Motor neuron (in vitro differentiated cells): ENCODE measurements at places on chromosomes 1 and 21. TPM values are rescaled to one million over a fixed set of nuclear protein-coding genes. Genes with fewer than 3 reads are reported as not detected.

The LYPD8 gene
- not detected in 2 replicates for total RNA-seq

The TDRKH gene
- 31.2 and 32.0 TPM in 2 replicates for total RNA-seq

The DPT gene
- 0.19 TPM in 1 of 2 replicates, not detected in the other for total RNA-seq

The PFKFB2 gene
- 6.6 and 7.4 TPM in 2 replicates for total RNA-seq

The CELA2B gene
- not detected in 2 replicates for total RNA-seq

The S100B gene
- 0.81 and 1.2 TPM in 2 replicates for total RNA-seq

The OR2L2 gene
- 0.13 TPM in 1 of 2 replicates, not detected in the other for total RNA-seq

The FCGR3A gene
- total RNA-seq, result 0.05 and 0.44 TPM in 2 replicates

The TRIM62 gene
- total RNA-seq, result 9.4 and 10.4 TPM in 2 replicates

The C1orf115 gene
- 1.9 and 2.3 TPM in 2 replicates for total RNA-seq

The LINGO4 gene
- total RNA-seq, result 0.49 and 0.57 TPM in 2 replicates

The MEGF6 gene
- 1.6 and 1.7 TPM in 2 replicates for total RNA-seq

The GSTM4 gene
- 8.6 and 12.2 TPM in 2 replicates for total RNA-seq

The RYR2 gene
- 0.52 and 1.1 TPM in 2 replicates for total RNA-seq

The OR2M3 gene
- 0.67 and 0.77 TPM in 2 replicates for total RNA-seq

The GPR89B gene
- total RNA-seq, result 22.0 and 24.3 TPM in 2 replicates

The GJA8 gene
- total RNA-seq, result 0.38 TPM in 1 of 2 replicates, not detected in the other

The C1QC gene
- 0.42 TPM in 1 of 2 replicates, not detected in the other for total RNA-seq

The TACSTD2 gene
- total RNA-seq, result not detected in 2 replicates

The SPRTN gene
- total RNA-seq, result 13.5 and 14.4 TPM in 2 replicates

The LCE2C gene
- total RNA-seq, result not detected in 2 replicates

The SH3GLB1 gene
- 26.8 and 28.0 TPM in 2 replicates for total RNA-seq

The RGS8 gene
- 31.5 and 32.0 TPM in 2 replicates for total RNA-seq

The OXCT2 gene
- total RNA-seq, result 0.78 and 1.6 TPM in 2 replicates

The AIM2 gene
- total RNA-seq, result 0.32 TPM in 1 of 2 replicates, not detected in the other

The RRP15 gene
- total RNA-seq, result 15.7 and 16.7 TPM in 2 replicates

The LRRC38 gene
- 0.85 TPM in 1 of 2 replicates, not detected in the other for total RNA-seq

The OR14K1 gene
- not detected in 2 replicates for total RNA-seq

The AZIN2 gene
- 7.6 and 11.4 TPM in 2 replicates for total RNA-seq

The SGIP1 gene
- 26.1 and 27.0 TPM in 2 replicates for total RNA-seq

The UBL4B gene
- total RNA-seq, result 0.05 and 0.25 TPM in 2 replicates

The PLXNA2 gene
- 40.2 and 50.2 TPM in 2 replicates for total RNA-seq

The TSSK3 gene
- 1.5 and 3.3 TPM in 2 replicates for total RNA-seq

The CLDN14 gene
- 0.45 and 2.6 TPM in 2 replicates for total RNA-seq

The HSD3B1 gene
- not detected in 2 replicates for total RNA-seq

The PROK1 gene
- not detected in 2 replicates for total RNA-seq

The TIAM1 gene
- 25.6 and 27.7 TPM in 2 replicates for total RNA-seq

The CD1E gene
- total RNA-seq, result not detected in 2 replicates

The TMEM59 gene
- 406 and 417 TPM in 2 replicates for total RNA-seq

The KCNT2 gene
- total RNA-seq, result 1.2 and 2.3 TPM in 2 replicates

The SYPL2 gene
- total RNA-seq, result 2.2 and 3.0 TPM in 2 replicates

The IL10 gene
- 0.46 TPM in 1 of 2 replicates, not detected in the other for total RNA-seq

The NBPF6 gene
- not detected in 2 replicates for total RNA-seq

The TNFRSF8 gene
- 0.33 and 0.36 TPM in 2 replicates for total RNA-seq

The FCER1G gene
- total RNA-seq, result 0.75 TPM in 1 of 2 replicates, not detected in the other

The IL12RB2 gene
- 0.29 and 0.43 TPM in 2 replicates for total RNA-seq

The ALX3 gene
- 0.31 TPM in 1 of 2 replicates, not detected in the other for total RNA-seq

The CACNA1S gene
- total RNA-seq, result 0.05 TPM in 1 of 2 replicates, not detected in the other

The SEC16B gene
- 0.52 and 1.6 TPM in 2 replicates for total RNA-seq

The COL9A2 gene
- 1.2 and 5.2 TPM in 2 replicates for total RNA-seq

The COL6A1 gene
- 103 and 105 TPM in 2 replicates for total RNA-seq

The FCRL3 gene
- total RNA-seq, result 2.4 TPM in 1 of 2 replicates, not detected in the other

The RNF220 gene
- 124 and 134 TPM in 2 replicates for total RNA-seq

The NIBAN1 gene
- 4.0 and 4.2 TPM in 2 replicates for total RNA-seq

The C2CD2 gene
- total RNA-seq, result 3.5 and 4.6 TPM in 2 replicates

The S100A7 gene
- not detected in 2 replicates for total RNA-seq

The CDC42BPA gene
- 68.6 and 77.4 TPM in 2 replicates for total RNA-seq

The TMEM269 gene
- 1.9 and 2.1 TPM in 2 replicates for total RNA-seq

The TMOD4 gene
- 0.71 TPM in 1 of 2 replicates, not detected in the other for total RNA-seq
